Natural killer cell (primary cell): ENCODE measurements at places on chromosomes 3 and 15. TPM values are rescaled to one million over a fixed set of nuclear protein-coding genes. Genes with fewer than 3 reads are reported as not detected.

DNA sequence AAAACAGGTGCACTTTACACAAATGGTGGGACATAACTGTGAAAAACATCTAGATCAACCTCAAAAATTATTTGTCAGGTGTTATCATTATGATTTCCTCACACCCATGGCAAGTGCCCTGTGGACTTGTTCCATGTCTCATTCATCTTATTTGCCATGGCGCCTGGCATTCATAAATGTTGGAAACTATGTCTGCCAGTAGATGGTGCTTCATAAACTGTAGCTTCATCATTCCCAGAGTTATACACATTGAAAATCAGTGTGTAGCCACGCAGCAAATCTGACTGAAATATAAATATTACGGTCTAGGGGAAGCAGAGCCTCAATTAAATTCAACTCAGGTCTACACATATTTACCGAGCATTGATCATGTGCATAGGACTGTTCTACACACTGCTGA lies 90.7 kb downstream of the IMPG2 start:
- H3K4me3 ChIP-seq: no peak overlapping the region
- H3K4me1 ChIP-seq: no peaks in the 10 kb centered on the region
- H3K36me3 ChIP-seq: no peaks in the 10 kb centered on the region
- no peak overlapping the region for H3K27ac ChIP-seq
- H3K27me3 ChIP-seq: no peaks in the 10 kb centered on the region
- no peak for DNase-seq

DNA sequence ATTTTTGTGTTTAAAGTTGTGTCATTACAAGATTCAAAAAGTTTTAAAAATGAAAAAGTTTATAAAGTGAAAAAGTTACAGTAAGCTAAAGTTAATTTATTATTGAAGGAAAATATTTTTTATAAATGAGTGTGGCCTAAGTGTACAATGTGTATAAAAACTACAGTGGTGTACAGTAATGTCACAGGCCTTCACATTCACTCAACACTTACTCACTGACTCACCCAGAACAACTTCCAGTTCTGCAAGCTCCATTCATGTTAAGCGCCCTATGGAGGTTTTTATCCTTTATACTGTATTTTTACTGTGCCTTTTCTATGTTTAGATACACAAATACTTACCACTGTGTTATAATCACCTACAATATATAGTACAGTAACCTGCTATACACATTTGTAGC lies 76.3 kb downstream of the DTWD1 start:
- H3K36me3 ChIP-seq: no peaks in the 10 kb centered on the region
- DNase-seq: no peak
- no peak overlapping the region for H3K4me3 ChIP-seq
- H3K27me3 ChIP-seq: no peaks in the 10 kb centered on the region
- H3K4me1 ChIP-seq: no peaks in the 10 kb centered on the region
- H3K27ac ChIP-seq: no peak overlapping the region

DNA sequence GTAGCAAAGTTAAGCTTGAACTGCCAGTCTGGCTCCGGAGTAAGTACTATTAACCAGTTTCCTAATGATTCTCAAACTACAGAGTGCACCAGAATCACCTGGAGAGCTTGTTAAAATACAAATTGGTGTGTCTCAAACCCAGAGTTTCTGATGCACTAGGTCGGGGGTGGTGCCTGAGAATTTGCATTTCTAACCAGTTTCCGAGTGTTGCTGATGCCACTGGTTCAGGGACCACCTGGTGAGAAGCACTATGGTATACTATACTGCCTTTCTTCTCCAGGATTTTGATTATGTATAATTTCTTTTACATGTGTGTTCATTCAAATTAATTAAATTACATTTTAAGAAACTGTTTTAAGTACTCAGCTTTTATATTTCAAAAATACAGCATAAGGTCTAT lies 48.8 kb upstream of the PLSCR5 start:
- H3K27ac ChIP-seq: no peak overlapping the region
- no peak for DNase-seq
- no peak overlapping the region for H3K4me3 ChIP-seq
- H3K27me3 ChIP-seq: no peaks in the 10 kb centered on the region
- no peaks in the 10 kb centered on the region for H3K36me3 ChIP-seq

- no peak overlapping the region for H3K4me3 ChIP-seq
- no peak for DNase-seq
- no peaks in the 10 kb centered on the region for H3K36me3 ChIP-seq
- H3K4me1 ChIP-seq: no peaks in the 10 kb centered on the region
- no peak overlapping the region for H3K27ac ChIP-seq
These were observed 110.5 kb upstream of the ADAMTS9 start for GRCh38 chr3:64798316-64798715.

DNA sequence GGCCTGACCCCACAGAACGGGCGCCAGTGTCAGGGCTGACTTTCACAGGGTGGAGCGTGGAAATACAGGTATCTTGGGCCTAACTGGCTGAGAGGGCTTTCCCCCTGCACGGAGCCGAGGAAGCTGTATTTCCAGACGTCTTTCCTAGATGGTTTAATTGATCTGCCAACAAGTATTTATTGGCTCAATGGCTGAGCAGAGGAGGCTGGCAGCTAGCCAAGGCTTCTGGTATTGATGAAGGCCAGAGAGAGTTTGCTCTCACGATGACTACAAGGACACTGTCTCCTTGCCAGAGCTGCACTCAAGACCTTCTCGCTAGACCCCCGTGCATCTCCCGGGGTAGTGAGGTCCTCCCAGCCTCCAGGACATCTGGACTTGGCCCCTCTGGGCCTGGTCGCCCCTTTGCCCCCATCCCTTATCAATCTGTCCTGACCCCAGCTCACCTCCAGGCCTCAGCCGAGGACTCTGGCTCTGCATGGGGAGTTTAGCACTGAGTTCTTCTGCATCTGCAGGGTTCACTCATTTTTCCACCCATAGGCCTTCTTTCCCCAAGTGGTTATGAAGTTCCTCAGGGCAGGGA lies 20.6 kb downstream of the SPSB4 start:
- no peak overlapping the region for H3K4me3 ChIP-seq
- no peaks in the 10 kb centered on the region for H3K27me3 ChIP-seq
- no peak for DNase-seq
- no peaks in the 10 kb centered on the region for H3K36me3 ChIP-seq

Gene WDR93
- total RNA-seq: 0.38 TPM

DNA sequence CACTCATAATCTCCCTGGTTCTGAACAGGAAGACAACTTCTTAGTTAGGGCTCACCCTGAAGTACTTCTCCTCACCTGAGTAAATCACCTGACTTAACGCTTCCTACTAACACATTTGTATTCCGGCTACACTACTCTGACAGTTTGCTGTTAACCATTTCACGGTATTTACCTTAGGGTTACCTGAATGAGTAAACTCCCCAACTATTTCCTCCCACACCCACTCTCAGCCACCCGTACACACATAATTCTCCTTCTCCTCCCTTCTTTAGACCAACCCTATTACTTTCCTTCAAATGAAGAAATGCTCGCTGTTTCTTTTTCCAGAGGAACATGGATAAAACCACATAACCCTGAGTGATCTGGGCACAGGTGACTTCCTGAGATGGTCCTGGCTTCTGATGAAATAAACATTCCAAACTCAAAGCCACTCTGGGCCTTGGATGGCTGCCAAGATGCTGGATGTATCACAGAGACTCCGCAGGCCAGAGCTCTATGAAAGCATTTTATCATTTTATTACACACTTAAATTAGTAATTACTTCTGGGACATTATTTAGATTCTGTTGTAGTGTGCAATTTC lies 183.6 kb upstream of the ATP11B start:
- no peaks in the 10 kb centered on the region for H3K4me1 ChIP-seq
- no peaks in the 10 kb centered on the region for H3K36me3 ChIP-seq
- no peak overlapping the region for H3K27ac ChIP-seq
- no peaks in the 10 kb centered on the region for H3K27me3 ChIP-seq
- no peak overlapping the region for H3K4me3 ChIP-seq
- no peak for DNase-seq

Gene TMEM40
- not detected for total RNA-seq

- H3K27me3 ChIP-seq: no peaks in the 10 kb centered on the region
- H3K27ac ChIP-seq: peak overlapping the region; percentile 81
- H3K36me3 ChIP-seq: no peaks in the 10 kb centered on the region
- no peak overlapping the region for H3K4me3 ChIP-seq
These were observed 237.6 kb upstream of the BHLHE40 start for GRCh38 chr3:4741404-4742307.
